H54 (cell line): ENCODE measurements at places on chromosomes 7 and 10.

DNA sequence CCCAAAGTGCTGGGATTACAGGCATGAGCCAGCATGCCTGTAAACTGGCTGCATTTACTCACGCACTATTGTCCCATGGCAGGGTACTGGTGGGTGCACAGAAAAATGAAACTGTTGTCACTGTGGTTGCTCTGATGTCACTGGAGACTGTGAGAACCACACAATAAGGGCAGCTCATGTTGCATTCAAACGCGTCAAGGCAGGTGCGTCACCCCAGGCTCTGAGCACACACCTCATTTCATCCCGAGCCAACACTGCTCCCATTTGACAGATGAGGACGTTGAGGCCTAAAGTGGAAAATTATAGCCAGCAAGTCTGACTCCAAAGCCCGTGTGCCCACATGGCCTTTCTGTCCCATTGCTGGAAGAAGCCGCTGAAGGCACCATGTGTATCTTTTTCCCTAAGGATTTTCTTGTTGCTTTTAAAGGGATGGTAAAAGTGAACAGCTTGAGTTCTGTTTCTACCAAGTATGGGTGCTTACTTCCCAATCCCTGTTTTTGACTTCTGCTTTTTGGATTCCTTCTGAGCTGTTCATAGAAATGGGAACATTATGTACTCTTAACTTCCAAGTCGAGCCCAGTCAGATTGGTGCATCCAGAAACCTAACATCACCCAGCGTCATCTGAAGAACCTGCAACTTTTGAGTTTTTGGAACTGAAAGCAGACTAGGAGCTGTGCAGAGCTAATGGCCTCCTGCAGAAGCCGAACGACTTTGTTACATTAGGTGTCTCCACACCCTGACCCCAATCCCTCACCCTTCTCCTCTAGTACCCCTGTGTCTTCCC, 60.1 kb upstream of the CARD11 start:
- no peak for DNase-seq

DNA sequence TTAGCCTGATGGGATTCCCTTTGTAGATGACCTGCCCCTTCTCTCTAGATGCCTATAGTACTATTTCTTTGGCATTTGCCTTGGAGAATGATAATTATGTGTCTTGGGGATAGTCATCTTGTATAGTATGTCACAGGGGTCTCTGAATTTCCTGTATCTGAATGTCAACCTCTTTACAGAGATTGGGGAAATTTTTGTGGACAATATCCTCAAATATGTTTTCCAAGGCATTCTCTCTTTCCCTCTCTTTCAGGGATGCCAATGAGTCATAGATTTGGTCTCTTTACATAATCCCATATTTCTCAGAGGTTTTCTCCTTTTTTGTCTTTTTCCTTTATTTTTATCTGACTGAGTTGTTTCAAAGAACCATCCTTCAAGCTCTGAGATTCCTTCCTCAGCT, 99.4 kb downstream of the CTNNA3 start:
- no peak for DNase-seq

DNA sequence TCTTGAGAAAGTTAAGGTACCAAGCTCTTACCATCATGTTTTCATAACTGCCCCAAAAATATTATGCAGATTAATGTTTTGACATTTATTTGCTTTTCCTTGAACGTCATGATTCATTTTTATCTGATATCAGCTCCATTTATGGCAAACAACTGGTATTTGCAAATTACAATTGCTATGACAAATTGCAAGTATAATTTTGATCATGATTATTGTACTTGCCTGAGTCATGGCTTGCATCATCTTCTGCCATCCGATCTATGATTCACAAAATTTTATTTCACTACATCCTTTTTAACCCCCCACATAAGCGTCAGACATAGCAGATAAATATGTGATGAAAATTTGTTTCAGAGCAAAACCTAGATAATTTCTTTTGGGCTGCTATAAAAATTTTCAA, 155.0 kb downstream of the STK31 start:
- no peak for DNase-seq

GRCh38 chr10:115209133-115209532, 116.0 kb downstream of the ATRNL1 start:
- no peak for DNase-seq

DNA sequence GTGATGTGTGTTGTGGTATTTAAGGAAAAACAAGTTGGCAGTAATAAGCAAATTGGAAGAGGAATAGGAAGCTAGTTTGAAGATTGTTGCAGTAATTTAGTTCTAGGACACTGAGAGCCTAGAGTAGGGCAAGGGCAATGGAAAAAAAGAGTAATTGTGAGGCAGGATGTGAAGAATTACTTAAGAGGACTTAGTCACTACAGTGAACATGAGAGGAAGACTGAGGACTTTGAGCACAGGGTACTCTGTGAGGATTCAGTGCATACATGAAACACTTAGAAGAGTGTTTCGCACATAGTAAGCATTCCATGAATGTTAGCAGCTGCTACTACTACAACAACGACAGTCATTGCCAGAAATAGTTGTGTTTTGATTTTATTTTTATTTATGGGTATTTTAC, 30.9 kb upstream of the DKK1 start:
- DNase-seq: no peak

- peak; percentile 59 for DNase-seq
Observed at GRCh38 chr7:26398756-26399509, 107.3 kb downstream of the SNX10 start.

- DNase-seq: no peak
Observed at GRCh38 chr7:30980194-30980593, 16.4 kb downstream of the GHRHR start.

DNA sequence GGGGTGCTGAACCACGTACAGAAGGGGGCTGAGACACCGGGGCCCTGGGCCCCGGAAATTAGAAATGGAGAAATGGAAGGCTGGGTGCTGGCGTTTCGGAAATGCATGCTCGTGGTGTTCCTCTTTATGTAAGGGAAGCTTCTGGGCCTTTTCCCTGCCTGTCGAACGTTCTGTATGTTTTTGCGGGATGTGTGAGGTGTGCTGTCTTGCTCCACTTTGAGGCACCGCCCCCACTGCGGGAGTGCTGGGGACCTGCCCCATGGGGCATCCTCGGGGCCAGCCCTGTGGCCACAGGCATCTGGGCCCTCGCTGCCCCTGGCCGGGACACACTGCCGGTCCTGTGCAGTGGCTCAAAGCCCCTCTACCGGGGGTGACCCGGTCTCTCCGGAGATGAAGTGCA, 1.7 kb upstream of the VENTX start:
- no peak for DNase-seq

DNA sequence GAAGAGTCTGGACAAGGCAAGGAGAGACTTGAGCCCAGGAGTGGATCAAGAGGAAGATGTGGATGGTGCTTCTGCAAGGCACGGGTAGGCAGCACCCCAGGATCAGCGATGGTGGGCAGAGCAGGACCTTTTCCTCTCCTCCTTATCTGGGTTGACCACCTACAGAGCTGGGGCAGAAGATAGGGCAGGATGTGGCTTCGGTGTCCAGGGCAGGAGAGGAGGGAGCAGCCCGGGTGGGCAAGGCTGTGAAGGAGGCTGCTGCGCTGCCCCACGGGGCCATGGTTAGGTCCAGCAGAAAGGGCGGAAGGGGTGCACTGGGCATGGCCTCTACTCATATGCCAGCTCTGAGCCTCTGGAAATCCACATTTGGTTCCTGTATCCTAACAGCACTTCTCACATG, 20.0 kb upstream of the PARP12 start:
- DNase-seq: no peak

- no peak for DNase-seq
Observed at GRCh38 chr10:35598379-35598778, 6.8 kb upstream of the GJD4 start.

- no peak for DNase-seq
Observed at GRCh38 chr7:118151671-118152070, 32.3 kb upstream of the LSM8 start.

DNA sequence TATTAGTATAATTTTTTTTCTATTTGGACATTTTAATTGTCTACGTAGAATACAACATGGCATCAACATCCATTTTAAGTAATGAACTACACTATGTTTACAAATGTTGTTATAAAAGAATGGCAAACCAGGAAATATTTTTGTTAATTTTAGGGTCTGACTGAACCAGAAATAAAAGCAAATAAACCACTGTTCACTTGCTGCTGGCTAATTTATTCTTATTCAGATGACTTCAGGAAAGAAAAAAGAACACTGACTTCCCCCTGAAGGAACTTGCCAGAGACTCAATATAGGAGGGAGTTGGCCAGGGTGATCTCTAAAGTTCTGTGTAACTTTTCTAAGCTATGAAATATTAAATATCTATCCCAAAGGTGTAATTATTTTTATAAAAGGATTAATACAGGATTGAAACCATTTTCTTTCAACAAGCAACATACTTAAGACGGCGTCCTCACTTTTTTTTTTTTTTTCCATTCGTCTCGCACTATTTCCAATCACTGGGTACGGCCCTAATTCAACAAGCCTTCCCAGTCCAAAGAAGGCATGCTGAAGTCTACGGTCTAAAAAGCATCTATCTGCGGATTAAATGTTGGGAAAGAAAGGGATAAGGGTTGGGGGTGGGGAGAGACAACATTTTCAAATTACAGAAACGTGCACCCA, 1.2 kb downstream of the USP6NL start:
- no peak for DNase-seq

DNA sequence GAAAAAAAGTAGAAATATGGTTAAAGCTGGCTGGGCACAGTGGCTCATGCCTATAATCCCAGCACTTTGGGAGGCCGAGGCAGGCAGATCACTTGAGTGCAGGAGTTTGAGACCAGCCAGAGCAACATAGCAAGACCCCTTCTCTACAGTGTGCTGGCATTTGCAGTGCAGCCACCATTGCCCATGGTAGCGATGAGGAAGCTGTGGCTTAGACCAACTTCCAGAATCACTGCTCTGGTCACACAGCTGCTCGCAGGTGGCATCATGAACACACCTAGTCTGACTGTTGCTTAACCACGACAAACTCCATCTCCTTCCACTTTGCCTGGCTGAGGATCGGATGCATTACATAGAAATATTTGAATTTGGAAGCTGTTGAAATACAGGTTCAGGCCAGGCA, 137.1 kb downstream of the CUX1 start:
- no peak for DNase-seq

DNA sequence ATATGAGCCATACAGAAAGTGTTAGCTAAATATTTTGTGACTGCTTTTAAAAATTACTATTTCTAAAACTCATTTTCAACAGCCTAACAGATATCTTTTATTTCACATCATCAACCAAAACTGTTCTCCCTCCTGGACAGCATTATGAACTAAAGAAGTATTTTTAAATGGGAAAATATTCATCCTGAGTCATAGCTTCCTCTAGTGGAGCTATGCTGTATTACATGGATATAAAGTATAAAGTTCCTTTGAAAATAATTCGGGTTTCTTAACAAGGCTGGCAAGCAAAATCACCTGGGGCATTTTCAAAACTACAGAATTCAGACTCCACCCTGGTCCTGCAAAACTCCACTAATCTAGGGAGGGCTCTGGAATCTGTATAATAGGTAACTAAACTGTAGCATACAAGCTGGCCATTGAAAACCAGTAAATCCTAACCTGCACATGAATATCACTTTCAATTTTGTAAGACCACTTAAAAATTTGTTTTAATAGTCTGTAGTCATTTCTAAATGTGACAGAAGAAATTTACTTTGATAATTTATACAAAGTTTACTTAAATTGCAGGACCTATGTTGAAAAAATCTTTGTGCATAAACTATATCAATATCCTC, 53.5 kb downstream of the SCIN start:
- no peak for DNase-seq

DNA sequence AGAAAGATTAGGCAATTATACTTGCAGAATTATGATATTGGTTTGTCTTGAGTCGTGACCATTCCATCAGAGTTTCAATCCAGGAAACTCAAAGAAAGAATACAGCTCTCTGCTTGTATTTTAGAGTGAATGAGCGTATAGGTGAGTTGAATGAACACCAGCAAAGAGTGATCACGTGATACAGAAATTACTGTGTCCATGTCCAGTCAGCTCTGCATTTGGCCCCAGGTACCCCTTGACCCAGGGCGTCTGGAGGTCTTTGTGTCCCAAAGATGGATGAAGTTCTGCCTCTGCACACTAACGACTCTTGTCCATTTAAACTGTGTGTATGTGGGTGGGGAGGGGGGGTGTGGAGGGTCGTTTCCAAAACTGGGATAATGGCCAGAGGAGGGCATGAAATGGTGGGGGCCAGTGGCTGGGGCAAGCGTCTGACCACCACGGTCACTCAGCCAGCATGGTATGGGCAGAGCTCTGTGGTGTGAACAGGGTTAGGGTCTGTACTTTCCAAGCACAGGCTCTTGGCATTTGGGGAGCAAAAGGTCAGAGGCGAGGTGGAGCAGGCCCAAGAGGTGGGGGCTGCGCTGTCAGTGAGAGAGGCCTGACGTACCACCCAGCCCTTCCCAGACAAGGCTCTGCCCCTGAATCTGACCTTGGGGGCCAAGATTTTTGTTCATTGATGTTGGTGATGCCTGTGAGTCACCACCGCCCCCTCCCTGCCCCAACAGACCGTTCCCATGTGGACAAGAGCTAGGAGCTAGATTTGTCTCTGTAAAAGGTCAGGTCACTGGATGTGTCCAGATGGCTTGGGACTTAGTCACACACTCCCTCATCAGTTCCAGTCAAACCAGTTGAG, 1.4 kb downstream of the PTPRE start:
- peak; percentile 49 for DNase-seq

DNA sequence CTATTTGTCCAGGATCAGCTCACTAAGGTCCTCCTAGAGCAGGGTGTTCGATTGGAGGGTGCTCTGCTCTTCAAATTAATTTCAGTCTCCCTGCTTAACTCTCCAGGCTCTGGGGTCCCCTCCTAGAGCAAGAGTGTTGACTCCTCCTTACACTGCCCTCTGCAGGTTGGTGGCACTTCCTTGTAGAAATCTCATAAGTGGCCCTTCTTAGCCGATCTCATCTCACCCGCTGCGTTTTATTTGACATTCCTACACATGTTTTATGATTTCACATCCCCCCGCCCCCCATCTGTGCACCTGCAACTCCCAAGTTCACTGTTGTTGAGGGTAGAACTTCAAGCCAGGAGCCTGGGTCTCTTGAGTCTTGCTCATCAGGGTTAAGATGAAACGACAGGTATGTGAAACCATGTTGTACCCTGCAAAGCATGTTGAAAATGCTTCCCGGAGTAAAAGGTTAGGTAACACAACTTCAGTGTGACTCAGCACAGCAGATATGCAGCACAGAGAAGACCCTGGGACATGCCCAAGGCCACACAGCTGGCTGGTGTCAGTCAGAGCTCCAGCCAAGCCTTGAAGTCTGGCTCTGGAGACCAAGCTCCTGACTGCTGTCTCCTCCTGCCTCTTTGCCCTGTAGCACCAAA, 171.2 kb downstream of the PRKAG2 start:
- DNase-seq: no peak

- DNase-seq: no peak
Observed at GRCh38 chr7:8629504-8629903, 196.1 kb downstream of the NXPH1 start.

DNA sequence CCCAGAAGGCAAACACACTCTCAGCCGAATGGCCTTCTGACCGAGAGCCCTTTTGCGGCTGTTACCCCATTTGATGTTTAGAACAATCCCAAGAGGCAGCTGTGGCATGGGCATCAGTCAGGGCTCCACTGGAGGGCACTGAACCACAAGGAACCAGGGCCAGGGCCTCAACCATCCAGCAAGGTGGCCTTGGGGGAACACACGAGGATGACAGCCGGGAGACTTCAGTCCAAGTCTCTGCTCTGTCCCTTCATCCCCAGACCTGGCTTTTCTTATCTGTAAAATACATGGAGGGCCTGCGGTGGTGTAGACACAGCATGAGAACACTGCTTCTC, 63.6 kb upstream of the INSIG1 start:
- no peak for DNase-seq
